Head of caudate nucleus (tissue), 42 donors: ENCODE measurements at places on chromosomes 2 and 18.

DNA sequence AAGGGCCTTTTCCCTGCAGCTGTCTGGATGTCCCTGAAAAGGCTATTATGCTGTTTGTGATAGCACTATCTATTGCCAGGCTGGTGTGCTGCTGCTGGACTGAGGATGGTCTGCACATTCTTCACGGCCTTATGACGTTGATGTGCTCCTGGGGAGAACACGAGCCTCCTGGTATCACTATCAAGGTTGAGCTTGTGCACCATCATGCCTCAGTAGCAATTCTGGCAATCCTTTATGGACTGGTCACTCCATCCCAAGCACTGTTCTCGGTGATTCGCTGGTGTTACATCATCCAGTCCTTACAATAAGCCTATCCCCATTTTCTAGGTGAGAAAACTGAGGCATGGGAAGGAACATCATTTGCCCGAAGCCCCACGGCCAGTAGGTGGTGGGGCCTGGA, 18.2 kb upstream of the CCBE1 start:
- DNase-seq: no peak

GRCh38 chr2:200687922-200688920, 102.4 kb downstream of the AOX1 start:
- no peak for DNase-seq

GRCh38 chr2:173151671-173152401, 76.2 kb downstream of the MAP3K20 start:
- DNase-seq: no peak

GRCh38 chr2:240601061-240601830, 14.7 kb downstream of the CAPN10 start:
- peak; percentile 29 for DNase-seq

- no peak for DNase-seq
Measured at GRCh38 chr18:53997064-53997463, 227.4 kb downstream of the MBD2 start.

DNA sequence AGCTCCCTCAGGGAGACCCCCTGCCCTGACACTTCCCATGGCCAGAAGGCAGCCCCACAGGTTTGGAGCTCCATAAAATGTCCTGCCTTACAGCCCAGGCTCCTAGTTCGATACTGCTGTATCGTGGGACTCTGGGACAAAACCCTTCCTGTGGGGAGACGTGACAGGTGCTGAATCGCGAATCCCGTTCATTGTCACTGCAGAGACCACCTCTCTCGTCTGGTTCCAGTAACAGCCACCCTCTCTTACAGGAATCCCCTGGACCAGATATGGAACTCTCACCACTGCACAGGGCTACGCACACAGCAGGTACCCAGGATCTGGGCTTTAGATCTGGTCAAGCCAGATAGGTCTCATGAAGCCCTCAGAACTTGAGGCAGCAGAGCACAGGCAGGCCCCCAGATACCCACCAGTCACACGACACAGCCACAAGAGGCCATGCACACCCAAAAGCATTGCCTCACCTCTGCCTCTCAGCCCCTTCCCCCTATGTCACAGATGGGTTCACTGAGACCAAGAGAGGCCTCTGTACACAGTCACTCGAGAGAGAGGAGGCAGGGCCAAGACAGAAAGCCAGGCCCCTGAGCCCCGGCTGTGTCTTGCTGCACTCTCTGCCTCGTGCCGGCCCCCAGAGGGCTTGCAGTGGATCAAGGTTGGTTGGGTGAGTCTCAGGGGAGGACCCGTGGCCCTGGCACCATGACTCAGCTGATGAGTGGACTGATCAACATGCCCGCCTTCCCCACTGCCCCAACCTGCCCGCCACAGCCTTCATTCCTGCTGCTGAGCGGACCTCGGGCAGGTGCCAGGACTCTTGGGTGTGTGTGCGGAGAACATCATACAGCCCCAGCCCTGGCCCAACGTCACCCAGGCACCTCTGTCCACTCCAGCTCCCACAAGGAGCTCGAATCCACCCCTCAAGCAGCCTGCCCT, 7.6 kb downstream of the SDC1 start:
- DNase-seq: no peak

GRCh38 chr18:28334516-28334915, 157.6 kb upstream of the CDH2 start:
- DNase-seq: no peak
